ENCODE measurements at places on chromosomes 7 and 10. TPM values are rescaled to one million over a fixed set of nuclear protein-coding genes. Genes with fewer than 3 reads are reported as not detected.

OR2A5 gene
- not detected for total RNA-seq

TACC2 gene
- 6.0 TPM for total RNA-seq

IRF5 gene
- 0.19 TPM for total RNA-seq

PTPRZ1 gene
- under 0.01 TPM for total RNA-seq

ENO4 gene
- not detected for total RNA-seq

FOXI2 gene
- total RNA-seq: not detected

CPA2 gene
- total RNA-seq: not detected
